Hypothalamus (tissue), 51 donors: ENCODE measurements at places on chromosomes 1 and 21.

DNA sequence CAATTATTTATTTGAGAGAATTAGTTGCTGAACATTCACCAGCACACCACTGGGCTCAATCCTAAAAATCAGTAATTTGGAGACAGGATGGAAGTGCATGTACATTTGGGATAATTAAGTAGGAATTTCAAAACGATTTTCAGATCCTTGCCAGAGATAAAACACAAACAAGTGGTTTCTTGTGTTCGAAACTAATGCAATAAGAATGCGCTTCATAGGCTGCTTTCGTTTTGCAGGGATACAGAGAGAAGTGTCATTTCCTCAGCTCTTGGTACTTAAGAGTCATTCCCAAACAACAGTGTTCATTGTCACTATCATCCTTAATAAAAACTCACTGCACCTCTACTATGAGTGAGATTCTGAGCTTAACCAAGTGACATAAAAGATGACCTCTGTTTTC lies 20.6 kb upstream of the USP24 start:
- no peak for DNase-seq

GRCh38 chr1:228867951-228868730 lies 132.9 kb downstream of the RHOU start:
- no peak for DNase-seq

DNA sequence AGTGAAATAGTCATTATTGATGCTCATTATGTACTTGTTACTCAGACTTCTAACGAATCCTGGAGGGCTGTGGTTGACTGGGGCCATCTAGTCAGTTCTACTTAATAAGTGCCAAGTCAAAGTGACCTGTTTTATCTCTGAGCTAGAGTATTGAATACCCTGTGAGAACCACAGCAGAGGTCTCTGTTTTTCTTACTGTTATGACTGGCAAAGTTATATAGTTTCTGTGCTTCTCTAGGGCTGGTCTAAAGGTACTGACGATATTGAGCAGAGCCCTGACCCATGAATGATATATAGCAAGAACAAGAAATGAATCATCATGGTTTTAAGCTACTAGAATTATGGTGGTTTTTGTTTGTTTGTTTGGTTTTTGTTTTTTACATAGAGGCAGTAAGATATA lies 555.8 kb downstream of the PLA2G4A start:
- no peak for DNase-seq

DNA sequence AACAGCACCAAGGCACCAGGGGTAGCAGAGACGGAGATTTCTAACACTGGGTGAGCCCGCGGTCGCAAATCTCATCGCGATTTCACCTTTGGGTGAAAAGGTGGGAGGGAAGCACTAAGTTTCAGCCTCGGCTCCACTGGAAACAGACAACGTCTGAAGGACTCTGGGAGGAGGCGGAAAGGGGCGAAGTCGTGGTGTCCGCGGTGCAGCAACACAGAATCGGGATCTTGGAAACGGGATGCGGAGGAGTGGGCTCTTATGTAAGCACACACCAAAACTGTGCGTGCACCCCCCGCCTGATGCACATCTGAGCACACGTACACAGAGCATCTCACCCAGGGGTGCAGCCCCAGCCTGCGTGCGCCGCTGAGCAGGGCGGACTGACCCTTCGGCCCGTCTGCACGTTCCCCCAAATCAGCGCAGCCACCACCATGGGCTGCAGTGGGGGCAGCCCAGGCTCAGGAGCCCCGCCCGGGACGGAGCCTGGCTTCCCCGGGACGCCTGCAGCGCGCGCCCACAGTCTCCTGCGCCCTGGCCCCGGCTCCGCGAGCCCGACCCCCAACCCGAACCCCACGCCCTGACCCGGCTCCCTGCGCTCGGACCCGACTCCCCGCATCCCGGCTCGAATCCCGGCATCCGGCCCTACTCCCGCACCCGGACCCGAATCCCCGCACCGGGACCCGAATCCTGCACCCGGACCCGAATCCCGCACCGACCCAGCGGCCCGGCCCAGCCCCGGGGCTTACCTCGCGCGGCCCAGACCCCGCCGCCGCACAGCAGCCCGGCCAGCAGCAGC lies 670 bp downstream of the CLSTN1 start:
- no peak for DNase-seq

GRCh38 chr1:10973552-10973951 lies 38.9 kb upstream of the TARDBP start:
- no peak for DNase-seq

- DNase-seq: no peak
Measured at GRCh38 chr1:243758647-243759046, 91.4 kb downstream of the AKT3 start.

DNA sequence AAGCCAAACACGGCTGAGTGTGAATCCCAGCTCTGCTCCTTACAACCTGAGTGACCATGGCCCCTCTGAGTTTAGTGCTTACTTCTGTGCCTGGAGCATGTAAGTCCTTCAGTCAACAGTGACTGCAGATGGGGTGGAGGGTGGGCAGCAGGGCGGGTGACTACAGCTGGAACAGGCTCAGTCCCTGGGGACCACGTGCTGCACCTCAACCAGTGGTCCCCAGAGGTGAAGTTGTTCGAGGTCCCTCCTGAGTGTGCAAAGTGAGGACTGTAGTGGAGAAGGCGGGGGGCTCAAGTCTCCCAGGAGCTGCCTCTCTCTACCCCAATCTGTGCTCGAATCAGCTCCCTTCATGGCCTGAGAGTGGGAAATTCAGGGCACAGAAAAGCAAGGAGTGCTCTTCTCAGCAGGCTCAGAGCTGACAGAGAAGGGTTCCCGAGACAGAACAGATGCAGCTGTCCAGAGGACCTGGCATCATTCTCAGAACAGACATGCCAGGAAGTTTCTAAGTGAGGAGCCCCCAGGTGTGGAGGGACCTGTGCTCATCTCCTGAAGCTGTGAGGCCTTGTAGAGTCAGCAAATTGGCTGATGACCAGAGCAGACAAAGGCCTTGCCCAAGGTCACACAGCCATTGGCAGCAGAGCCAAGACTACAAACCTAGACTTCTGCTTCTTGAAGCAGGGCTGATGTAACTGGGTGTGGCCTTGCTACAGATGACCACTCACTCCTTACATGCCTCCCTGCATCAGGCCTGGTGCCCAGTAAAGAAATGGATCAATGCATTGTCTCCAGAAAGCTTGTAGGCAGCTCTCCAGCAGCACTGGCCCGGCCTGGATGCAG lies 61.7 kb upstream of the EDN2 start:
- no peak for DNase-seq

- DNase-seq: no peak
Measured at GRCh38 chr1:192805832-192806323, 3.0 kb upstream of the RGS2 start.

DNA sequence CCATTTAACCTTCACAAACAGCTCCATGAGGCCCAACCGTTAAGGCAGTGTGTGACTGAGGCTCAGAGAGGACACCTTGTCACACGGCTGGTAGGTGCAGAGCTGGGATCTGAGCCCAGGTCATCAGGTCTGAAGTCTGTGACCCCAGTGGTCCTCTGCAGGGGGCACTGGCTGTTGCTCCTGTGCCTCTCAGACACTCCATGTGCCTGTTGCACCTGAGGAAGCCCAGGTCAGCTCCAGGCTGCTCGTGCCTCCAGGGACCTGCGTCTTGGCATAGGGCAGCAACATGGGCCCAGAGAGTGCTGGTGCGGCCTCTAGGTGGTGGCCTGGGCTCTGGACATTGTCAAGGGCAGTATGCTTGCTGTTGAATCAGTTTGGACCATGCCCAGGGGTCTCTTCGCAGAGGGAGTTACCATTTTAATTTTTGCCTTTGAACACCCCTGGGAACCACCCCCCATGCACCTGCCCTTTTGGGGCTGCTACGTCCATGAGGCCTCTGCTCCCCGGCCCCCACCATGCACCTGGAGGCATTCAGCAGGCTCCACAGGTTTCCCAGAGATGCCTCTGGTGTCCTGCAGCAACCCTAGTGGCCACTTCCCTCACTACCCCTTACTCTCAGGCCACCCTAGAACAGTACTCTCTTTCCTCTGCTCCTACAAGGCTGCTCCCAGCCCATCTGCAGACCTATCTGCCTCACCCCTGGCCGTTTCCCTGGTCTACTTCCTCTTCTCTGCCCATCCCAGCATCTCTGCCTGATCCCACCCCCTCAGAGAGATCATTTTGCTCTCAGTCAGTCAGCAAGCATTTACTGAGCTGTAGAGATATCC lies 25.2 kb upstream of the EPS8L3 start:
- no peak for DNase-seq

DNA sequence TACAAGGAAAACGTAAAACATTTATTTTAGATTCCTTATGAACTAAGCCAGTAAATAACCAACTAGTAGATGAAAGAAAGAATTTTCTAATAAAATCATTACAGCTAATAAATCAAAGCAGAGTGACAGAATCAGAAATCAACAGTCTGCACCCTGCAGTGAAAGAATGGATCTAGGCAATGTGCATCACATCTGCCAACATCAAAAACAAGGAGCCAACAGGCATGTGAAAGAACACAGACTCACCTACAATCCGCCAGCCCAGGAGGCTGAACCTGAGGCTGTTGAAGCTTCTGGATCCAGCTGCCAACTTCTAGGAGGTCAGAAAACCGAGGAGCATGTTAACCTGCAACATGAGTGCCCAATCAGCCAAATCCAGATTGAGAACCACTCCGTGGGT lies 196.3 kb downstream of the SETD4 start:
- no peak for DNase-seq

DNA sequence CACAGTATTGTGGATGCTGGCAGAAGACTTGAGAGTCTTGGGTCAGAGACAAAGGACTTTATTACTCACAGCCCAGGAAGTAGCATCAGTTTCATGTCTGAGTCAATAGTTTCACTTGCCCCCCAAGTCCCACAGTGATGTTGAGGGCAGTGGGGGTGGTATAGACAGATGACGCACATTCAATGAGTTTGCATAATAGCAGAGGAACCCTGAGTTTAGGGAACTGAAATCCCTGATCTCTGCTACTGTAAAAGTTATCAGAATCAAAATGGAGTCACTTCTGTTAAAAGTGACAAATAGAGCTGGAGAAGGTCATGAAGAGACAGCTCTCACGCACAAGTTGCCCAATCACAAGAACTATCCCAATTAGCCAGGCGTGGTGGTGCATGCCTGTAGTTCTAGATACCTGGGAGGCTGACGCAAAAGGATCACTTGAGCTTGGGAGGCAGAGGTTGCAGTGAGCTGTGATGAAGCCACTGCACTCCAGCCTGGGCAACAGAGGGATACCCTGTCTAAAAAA lies 11.5 kb upstream of the HCRTR1 start:
- no peak for DNase-seq

GRCh38 chr1:205056956-205057568 lies 14.1 kb downstream of the CNTN2 start:
- no peak for DNase-seq

- DNase-seq: no peak
Measured at GRCh38 chr1:209629621-209630382, 22.4 kb downstream of the LAMB3 start.

DNA sequence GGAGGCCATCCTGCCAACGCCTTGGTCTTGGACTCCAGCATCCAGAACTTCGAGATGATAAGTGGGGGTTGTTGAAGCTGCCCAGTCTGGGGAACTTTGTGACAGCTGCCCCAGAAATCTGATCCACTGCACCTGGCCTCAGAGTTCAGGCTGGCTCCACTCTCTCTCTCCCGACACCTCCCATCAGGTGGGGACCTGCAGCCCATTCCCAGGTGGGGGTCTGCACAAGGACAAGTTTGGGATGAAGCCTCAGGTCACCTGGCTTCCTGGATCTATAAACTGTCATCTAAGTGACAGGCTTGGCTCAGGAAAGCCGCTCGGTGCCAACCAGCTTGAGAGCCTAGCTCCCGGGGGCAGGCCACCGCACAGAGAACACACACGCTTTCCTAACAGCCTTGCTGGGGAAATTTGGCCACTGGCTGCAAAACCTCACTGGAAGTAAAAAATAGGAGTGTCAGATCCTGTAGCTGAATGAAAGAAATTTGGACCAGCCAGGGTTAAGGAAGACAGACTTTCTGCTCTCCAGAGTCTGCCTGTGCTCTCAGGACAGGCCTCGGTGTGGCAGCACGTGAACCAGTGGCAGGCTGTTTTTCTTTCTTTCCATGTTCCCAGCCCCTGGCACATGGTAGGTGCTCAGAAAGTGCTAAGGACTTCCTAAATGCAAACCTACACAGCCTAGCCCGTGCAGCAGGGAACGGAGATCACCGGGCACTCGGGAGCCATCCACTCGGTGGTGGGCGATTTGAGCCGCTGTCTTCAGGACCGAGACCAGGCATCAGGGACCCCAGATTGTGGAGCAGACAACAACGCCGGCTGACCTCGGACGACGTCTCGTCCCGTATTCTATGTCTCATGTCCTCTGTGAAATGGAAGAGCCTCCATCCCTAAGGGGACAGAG lies 42.6 kb upstream of the LBR start:
- no peak for DNase-seq

GRCh38 chr21:34351786-34352241 lies 12.0 kb upstream of the KCNE2 start:
- no peak for DNase-seq

GRCh38 chr21:27035791-27036190 lies 68.9 kb upstream of the ADAMTS5 start:
- no peak for DNase-seq

GRCh38 chr1:197092491-197093023 lies 25.5 kb upstream of the F13B start:
- no peak for DNase-seq

DNA sequence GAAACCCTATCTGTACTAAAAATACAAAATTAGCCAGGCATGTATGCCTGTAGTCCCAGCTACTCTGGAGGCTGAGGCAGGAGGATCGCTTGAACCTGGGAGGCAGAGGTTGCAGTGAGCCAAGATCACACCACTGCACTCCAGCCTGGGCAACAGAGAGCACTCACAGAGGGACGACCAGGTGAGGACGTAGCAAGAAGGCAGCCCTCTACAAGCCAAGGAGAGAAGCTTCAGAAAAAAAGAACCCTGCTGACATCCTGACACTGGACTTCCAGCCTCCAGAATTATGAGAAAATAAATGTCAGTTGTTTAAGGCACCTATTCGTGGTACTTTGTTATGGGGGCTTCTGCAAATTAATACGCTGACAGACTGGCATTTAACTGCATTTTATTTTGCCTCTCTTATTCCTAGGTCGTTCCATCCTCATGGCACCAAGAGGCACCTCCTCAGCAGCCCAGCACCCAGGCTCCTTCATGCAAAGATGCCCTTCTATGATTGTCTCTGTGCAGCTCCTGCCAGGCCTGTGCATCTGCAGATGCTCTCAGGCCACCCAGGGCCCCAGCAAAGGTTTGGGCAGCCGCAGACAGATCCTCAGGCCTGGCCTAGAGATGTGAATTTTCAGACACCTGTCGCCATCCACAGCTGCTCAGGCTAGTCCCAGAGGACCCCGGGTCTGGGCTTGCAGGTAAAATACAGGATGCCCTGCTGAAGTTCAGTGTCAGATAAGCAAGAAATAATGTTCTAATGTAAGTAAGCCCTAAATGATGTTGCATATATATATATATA lies 86.0 kb upstream of the COX20 start:
- DNase-seq: no peak

- DNase-seq: no peak
Measured at GRCh38 chr1:241542199-241542907, 10.2 kb downstream of the KMO start.
